Stimulated activated CD4-positive, alpha-beta T cell treated with anti-CD3 and anti-CD28 coated beads, Interleukin-4, amount 100 ng/mL, for 4 hours (primary cell): ENCODE measurements at places on chromosomes 4 and X.

GRCh38 chrX:65537229-65537628 is 2.6 kb upstream of the LAS1L start:
- DNase-seq, result no peak

- no peak for DNase-seq
Observed at GRCh38 chr4:181807771-181808170, 435.4 kb upstream of the TENM3 start.

DNA sequence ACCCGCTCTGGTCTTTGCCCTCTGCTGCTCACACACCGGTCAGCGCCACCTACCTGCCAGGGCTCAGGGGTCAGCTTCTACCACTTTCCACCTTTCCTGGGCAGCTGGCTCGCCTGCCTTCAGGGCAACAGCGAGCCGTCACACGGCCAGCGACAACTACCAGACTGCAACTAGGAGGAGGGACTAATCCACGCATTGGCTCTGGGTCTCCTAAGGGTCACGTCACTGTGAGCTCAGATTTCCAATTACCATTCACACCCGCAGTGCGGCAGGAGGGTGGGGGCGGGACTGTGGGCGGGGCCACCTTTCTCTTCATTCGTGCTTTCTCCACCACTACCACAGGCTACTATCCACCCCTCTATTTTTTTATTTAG is at the start of gene BEX5:
Gene BEX5, minus strand, starts transcription at position 172 of the 374 bp plus-strand sequence. CDS start 1,712 bp downstream, outside the sequence.
- peak; percentile 52 for DNase-seq

DNA sequence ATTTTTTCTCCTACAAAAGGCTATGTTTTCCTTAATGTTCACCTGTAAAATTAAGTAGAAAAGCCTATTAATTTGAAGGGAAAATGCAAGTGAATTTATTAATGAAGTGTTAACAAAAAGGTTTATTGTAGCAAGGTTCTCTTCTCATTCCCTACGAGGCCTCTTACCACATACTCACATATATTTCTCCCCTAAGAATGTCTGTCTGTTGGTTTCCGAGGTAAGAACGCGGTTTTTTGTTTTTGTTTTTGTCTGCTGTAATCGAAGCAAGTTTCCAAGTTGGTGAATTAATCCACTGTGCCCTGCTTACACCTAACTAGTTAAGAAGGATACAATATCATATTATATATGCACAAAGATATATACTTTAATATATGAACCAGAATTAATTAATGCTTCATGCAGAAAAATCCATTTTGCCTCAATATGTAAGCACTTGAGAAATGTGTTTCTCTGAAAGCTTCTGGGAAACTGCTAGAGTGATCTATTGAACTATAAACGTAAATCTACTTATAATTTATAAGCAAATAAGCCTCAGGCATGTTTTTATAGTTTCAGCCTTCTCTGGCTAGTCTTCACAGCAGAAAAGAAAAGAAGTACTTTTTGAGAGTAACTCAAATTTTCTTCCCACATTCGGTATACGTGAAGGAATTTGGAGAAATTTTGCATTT is 120.8 kb downstream of the EGF start:
- no peak for DNase-seq

GRCh38 chr4:91829531-91829930 is 474.2 kb upstream of the GRID2 start:
- no peak for DNase-seq

GRCh38 chrX:31036895-31037294 is 34.9 kb downstream of the FTHL17 start:
- no peak for DNase-seq

- no peak for DNase-seq
Observed at GRCh38 chr4:74674750-74675149, 119.6 kb downstream of the BTC start.

- no peak for DNase-seq
Observed at GRCh38 chr4:182177166-182177565, 66.0 kb upstream of the TENM3 start.
